CD4-positive, alpha-beta T cell treated with Interleukin-4 for 4 hours (primary cell): ENCODE measurements at places on chromosomes 7 and 10.
A peak's percentile ranks its signal among the peaks of the same experiment; 100 is the strongest.

DNA sequence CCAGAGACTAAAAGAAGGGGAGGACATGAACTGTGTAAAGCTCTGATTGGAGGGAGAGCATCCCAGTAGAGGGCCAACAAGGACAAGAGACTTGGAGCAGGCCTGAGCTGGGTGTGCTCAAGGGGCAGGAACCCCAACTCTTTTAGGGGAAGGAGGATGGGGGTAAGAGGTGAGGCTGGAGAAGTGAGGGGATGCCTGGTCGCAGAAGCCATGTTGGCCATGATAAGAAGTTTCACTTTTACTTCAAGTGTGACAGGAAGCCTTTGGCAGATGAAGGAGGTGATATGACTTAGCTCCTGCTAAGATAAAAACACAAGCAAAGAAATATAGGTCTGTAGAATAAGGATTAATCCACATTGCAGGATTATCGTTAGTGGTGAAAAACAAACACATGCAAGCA lies 208.3 kb downstream of the JAZF1 start:
- peak; percentile 42 for DNase-seq

- no peak for DNase-seq
Measured at GRCh38 chr10:11813855-11814567, 9.1 kb upstream of the PROSER2 start.

GRCh38 chr7:73701357-73701995 lies 18.0 kb downstream of the STX1A start:
- peak; percentile 22 for DNase-seq

DNA sequence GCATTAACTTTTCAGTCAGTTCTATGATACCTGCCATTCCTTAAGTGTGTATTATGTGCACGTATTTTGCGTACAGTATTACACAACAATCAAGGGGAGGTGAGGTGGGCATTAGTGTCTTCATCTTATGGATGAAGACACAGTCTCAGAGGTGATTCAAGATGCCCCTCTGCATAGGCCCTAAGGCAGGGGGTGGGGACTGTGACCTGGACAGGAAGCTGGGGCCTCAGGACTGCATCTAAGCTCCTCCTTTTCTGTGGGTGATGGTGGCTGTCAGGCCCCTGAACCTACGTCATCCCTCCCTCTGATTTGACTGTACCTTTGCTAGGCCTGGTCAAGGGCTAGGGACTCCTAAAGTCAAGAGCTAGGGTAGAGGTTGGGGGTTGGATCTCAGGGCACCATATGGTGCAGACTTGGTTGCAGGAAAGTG lies 38.9 kb downstream of the HK1 start:
- no peak for DNase-seq

DNA sequence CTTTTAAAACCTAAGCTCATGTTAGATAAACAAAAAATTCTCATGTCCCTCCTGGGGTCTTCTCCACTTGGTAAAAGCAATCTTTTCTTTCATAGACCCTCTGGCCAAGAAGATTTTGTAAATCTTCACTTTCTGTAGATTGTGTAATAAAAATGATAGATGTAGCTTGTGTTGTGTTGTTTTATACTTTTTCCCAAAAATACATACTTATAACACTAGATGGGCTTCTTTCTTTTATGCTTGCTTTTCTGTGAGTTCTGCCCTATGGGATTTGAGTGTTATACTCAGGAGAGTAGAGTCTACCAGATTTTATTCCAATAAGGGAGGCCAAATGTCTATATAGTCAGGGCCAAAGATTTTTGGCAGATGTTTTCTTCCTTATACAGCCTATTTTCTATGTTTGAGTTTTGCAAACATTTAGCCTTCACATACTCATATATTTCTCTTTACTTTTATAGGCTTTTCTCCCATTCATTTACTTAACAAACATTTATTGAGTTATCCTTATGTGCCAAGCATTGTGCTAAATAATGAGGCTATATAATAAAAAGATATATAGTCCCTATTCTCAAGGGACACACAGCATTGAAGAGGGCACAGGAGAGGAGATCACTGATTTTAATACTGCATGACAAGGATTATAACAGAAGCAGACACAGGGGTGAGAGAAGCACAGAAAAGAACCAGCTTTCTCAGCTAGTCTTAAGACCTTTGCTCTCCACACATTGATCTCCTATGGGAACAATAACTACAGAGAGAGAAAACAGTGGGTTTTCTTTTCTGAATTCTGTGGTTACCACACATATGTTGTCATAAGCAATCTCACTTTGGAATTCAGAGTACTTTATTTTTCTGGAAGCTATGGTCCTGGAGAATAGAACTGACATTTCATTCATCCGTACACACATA lies 58.0 kb upstream of the PNLIP start:
- no peak for DNase-seq
